Central memory CD4-positive, alpha-beta T cell (primary cell): ENCODE measurements at places on chromosomes 1 and 21.
A peak's percentile ranks its signal among the peaks of the same experiment; 100 is the strongest.

DNA sequence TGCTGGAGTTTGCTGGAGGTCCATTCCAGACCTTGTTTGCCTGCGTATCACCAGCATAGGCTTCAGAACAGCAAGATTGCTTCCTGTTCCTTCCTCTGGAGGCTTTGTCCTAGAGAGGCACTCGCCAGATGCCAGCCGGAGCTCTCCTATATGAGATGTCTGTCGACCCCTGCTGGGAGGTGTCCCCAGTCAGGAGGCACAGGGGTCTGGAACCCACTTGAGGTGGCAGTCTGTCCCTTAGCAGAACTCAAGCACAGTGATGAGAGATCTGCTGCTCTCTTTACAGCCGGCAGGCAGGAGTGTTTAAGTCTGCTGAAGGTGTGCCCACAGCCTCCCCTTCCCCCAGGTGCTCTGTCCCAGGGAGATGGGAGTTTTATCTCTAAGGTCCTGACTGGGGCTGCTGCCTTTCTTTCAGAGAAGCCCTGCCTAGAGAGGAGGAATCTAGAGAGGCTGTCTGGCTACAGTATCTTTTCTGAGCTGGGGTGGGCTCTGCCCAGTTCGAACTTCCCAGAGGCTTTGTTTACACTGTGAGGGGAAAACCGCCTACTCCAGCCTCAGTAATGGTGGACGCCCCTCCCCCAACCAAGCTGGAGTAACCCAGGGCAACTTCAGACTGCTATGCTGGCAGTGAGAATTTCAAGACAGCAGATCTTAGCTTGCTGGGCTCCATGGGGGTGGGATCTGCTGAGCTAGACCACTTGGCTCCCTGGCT, 205.0 kb downstream of the GPR52 start:
- DNase-seq: no peak

DNA sequence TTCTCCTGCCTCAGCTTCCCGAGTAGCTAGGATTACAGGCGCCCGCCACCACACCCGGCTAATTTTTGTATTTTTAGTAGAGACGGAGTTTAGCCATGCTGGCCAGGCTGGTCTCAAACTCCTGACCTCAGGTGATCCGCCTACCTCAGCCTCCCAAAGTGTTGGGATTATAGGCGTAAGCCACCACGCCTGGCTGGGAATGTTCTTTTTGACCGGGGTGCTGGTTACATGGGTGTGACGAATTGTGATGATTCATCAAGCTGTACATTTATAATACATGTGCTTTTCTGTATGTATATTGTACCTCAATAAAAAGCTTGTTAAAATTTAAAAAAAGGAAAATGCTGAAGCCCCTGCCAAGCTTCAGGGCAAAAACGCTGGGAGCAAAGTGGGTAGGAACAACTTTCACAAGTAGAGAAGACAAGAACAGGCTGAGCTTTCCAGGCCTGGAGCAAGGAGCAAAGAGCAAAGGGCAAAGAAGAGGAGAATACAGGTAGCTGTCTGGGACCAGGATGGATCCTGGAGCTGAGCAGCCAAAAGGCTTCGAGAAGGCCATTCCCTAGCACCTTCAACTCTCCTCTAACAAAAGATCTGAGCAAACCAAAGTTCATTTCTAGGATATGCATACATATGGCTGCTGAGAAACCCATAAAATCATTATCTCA, 20.5 kb upstream of the YRDC start:
- DNase-seq: no peak

GRCh38 chr1:81887421-81888144, 86.8 kb downstream of the ADGRL2 start:
- no peak for DNase-seq

DNA sequence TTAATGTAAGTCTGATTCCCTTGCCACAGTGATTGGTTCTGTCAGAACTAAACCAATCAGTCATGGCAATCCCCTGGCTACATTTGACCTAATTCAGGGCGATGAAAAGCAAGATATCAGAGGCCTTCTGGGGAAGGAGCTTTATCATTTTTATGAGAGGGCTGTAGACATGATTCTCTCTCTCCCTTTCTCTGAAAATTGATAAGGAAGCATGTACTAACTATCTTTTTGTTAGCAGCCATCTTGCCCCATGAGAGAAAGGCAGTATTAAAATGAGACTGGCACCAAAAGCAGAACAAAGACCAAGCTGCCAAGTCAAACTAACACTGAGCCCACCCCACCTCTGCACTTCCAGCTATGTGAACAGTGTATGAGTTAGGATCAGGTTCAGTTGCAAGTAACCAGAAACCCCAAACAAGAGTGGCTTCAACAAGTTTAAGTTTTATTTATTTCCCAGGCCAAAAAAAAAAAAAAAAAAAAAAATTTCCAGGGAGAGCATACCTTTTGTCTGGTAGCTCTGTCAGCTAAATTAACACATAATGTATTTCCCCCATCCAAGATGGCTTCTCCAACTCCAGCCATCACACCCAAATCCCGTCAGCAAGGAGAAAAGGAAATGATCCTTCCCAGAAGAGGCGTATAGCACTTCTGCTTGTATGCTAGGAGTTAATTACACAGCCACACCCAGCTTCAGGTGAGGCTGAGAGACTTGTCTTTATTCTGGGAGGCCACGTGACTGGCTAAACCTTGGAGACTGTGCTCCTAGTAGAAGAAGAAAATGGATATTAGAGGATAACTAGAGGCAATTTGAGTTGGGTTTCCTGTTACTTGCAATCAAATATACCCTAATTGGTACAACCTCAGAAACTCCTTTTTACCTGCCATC, 105.8 kb upstream of the RALGPS2 start:
- no peak for DNase-seq

- no peak for DNase-seq
These were observed 20.0 kb upstream of the TTC34 start for GRCh38 chr1:2821373-2821955.

GRCh38 chr1:111747282-111747734, 8.1 kb upstream of the INKA2 start:
- DNase-seq: peak; percentile 57

DNA sequence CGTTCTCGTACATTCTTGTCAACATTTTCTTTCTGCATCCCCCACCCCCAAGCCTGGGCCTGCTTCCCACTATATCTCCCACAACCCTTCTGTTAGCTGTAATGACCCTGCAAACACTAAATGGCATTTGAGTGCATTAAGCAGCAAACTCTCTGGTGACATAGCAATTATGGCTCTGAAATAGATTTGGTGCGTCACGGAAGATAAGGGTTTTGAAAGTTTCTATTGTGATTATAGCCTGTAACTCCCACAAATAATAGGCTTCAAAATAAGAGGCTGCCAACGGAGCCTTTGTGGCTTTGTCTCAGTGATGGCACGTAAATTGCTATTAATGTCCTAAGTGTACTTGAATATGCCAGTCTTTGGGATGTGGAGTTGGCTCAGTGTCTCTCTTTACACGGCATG, 277.6 kb downstream of the PBX1 start:
- no peak for DNase-seq

DNA sequence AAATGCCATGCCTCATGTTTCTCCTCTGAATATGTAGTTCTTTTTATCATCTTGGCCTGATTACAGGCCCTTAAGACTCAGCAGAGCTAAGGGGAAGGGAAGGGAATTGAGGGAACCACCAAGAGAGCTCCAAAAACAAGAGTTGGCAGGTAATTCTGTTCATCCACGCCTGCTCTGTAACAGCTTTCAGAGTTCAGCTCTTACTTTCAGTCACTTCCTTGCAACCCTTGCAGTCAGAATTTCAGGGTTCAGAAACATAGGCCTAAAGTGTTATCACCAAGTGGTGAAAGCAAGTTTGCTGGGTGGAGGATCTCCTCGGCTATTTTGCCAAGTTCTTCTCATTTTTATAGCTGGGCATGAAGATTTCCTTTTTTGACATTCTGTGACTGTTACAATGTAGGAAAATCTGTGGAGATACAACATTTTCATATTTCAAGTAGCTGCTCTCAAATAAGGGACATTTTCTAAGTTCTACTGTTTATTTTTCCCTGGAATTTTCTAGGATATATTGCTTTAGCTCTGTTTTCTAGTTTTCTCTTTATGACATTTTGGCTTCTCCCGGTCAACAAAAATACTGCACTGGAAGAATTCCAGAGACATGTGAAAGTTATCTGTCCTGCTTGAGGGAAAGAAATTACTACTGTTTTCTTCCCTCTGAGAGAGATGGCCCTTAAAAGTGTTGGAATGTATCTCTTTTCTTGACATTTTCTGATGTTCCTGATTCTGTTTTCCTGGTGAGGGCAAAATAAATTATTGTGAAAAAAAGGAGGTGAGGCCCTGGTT, 251.8 kb upstream of the ST6GALNAC5 start:
- DNase-seq: no peak

DNA sequence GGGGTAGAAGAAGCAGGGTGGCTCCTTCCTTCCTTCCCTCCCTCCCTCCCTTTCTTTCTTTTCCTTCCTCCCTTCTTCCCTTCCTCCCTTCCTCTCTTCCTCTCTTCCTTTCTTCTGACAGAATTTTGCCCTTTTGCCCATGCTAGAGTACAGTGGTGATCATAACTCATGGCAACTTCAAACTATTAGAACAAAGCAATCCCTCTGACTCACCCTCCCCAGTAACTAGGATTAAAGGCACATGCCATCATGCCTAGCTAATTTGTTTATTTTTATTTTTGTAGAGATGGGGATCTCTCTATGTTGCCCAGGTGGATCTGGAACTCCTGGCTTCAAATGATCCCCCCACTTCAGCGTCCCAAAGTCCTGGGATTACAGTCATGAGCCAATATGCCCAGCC, 10.0 kb upstream of the RPE65 start:
- no peak for DNase-seq

GRCh38 chr1:6094801-6095505, 49.3 kb downstream of the KCNAB2 start:
- no peak for DNase-seq
